ENCODE measurements at places on chromosomes 5 and 9. TPM values are rescaled to one million over a fixed set of nuclear protein-coding genes. Genes with fewer than 3 reads are reported as not detected.

DNA sequence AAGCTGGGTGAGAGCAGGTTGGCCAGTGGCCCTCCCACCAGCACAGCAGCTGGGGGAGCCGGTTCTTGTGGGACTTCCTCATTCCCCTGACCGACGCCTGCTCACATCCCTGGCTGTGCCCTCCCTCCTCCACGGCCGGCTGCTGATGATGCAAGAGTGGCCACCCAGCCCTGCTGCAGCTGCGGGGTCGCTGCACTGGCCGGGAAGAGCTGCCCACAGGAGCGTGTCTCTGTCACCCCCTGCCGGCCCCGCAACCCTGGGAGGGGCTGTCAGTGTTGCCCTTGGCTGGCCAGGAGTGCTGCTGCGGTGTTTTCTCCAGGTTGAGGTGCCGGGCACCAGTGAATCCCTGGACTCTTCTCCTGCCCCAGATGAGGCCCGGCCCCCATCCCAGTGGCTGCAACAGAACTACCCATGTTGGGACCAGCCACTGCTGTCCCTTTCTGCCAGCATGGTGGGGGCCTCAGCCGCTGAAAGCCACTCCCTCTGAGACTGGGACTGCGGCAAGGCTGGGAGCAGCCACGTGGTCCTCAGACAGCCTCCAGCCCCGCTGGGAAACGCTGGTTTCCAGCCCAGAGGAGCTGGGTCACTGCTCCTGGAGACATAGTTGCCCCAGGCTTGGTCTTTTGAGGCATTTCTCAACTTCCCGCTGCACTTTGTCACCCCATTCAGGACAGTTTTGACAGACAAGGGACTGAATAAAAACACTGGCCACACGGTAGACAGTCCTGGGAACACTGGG, 739 bp downstream of the CARD9 start:
- DNase-seq: no peak

DNA sequence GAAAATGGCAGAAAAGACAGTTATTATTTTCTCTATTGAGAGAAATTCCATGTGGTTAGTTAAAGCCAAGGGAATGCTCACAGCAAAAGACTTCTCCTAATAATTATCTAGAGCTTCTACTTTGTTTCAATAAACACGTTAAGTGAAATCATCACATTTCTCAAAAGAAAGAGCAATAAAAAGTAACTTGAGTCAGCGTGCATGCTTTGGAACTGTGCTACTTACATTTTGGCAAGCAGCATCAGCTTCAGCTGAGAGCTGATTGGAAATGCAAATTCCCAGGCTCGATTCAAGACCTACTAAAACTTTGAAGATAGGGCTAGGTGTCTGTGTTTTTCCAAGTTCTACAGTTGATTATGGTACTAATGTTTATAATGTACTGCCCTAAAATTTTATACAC, 132.1 kb downstream of the CDH18 start:
- DNase-seq: no peak

GRCh38 chr5:56126487-56127179, 106.5 kb downstream of the ANKRD55 start:
- DNase-seq: no peak

DNA sequence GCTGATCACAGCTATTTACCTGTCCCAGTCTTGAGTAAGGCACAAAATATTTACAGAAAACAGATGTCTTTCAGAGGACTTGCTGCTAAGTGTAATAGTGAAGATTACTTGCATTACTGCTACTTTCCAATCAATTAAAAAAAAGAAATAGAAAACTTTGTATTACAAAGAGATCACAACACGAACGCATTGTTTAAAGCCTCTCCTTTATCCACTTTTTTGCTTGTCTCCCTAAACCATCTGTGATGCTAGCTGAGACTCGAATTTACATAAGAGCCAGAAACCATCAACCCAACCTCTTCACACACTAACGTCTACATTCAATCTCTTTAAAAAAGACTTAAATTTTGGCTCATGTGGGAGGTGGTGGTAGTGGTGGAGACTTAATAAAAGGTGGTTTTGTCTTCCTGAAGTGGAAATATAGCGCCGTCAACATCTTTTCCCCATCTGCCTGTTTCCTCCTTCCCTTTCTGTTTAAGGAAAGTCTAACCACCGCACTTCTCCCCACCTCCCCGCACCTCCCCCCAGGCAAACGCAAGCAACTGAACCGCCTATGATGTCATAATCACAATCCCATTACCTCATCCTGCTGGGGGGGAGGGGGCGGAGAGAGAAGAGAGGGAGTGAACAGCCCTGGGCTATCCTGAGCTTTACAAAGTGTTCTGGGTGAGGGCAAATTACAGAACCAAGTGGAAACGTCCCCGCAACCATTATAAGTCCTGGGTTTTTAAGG, 948 bp upstream of the FAM53C start:
- DNase-seq: peak; percentile 50

The MZB1 gene
- 0.52 TPM for polyA plus RNA-seq

DNA sequence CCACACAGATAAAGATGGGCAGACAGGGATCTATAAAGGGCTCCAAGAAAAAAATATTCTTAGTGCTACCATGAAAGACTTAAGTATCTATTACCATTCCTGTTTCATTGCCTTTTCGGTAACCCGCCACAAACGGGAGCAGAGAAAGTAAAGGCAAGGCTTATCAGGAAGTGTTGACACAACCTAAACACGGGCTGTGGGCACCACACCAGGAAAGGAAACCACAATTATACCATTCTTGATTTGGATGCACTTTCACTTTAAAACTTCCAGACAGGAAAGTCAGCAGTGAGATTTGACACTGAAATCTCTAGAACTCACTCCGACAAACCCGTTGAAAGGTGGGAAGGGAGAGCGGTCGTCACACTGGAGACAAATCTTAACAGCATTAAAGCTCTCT, 6.5 kb downstream of the TLE1 start:
- no peak for DNase-seq

DNA sequence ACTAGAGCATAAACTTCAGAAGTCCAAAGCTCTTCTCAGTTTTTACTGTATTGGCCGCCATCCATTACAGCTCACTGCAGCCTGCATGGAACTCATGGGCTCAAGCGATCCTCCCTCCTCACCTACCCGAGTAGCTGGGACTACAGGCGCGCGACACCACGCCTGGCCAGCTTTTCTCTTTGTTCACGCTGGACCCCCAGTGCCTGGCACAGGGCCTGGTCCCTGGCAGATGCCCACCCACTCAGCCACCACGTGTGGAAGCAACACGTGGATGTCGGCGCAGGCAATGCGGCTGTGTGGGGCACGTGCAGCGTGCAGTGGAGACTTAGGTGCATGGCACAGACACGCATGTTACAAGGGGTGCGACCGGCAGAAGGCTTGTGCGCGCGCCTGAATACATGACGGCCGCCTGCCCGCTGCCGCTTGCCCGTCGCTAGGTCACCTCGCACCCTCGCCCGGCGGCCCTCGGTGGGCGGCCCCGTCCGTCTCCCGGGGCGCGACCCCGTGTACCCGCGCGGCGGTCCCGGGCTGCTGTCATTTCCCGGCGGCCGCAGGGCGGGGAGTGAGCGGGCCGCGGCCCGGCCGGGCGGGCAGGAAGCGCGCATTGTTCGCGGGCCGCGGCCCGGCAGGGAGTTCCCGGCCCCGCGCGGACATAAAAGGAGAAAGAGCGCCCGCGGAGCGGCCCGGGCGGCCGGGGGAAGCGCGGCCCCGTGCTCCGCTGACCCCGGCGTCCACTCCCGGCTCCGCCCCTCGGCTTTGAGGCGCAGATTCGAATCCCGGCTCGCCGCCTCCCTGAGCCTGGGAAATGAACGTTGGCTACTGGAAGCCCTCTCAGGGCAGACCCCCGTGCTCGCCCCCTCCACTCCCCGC, 24.1 kb upstream of the PTGS1 start:
- no peak for DNase-seq

The NOL8 gene
- 27.2 TPM for polyA plus RNA-seq

The FGF10 gene
- 4.5 TPM for polyA plus RNA-seq

All from forelimb muscle (tissue), 1 donor.